ENCODE measurements at places on chromosomes 7 and 10.

GRCh38 chr10:130044067-130045061 lies 66.3 kb downstream of the C10orf143 start:
- no peak for DNase-seq

- no peak for DNase-seq
Observed at GRCh38 chr10:484925-485661, 204.4 kb downstream of the DIP2C start.

DNA sequence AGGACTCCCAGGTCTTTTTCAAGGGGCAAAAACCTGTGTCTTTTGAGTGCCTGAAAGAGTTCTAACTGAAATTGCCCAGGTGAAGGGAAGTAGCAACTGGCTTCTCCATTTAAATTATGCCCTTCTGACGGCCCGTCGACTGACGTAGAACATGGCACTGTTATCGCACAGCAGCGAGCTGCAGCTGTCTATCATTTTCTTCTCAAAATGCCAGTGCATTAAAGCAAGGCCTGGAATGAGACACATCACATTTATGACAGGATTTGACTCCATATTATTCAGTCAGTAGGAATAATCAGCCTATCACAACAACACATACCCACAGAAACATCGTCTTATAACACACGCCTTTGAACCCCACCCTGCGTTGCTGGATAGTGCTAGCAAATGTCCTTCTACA lies 69.7 kb downstream of the CELF2 start:
- no peak for DNase-seq

DNA sequence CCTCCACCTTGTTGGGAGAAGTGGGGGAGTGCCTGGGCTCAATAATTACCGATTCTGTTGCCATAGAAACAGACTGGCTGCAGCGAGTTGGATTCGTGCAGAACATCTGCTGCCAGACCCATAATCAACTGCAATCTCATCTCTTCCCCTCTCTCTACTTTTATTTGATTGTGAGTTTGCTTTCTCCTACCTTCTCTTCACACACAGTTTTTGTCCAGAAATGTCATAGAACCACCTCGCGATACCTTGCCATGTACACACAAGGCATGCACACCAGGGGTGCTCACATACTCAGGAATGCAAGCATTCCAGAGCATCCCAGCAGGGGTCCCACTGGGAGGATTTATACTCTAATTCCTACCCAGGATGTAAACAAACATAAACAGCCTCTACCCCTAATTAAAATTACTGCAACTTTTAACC lies 262.2 kb upstream of the AOAH start:
- DNase-seq: peak; percentile 44

GRCh38 chr10:129288999-129289584 lies 177.9 kb upstream of the MGMT start:
- no peak for DNase-seq

DNA sequence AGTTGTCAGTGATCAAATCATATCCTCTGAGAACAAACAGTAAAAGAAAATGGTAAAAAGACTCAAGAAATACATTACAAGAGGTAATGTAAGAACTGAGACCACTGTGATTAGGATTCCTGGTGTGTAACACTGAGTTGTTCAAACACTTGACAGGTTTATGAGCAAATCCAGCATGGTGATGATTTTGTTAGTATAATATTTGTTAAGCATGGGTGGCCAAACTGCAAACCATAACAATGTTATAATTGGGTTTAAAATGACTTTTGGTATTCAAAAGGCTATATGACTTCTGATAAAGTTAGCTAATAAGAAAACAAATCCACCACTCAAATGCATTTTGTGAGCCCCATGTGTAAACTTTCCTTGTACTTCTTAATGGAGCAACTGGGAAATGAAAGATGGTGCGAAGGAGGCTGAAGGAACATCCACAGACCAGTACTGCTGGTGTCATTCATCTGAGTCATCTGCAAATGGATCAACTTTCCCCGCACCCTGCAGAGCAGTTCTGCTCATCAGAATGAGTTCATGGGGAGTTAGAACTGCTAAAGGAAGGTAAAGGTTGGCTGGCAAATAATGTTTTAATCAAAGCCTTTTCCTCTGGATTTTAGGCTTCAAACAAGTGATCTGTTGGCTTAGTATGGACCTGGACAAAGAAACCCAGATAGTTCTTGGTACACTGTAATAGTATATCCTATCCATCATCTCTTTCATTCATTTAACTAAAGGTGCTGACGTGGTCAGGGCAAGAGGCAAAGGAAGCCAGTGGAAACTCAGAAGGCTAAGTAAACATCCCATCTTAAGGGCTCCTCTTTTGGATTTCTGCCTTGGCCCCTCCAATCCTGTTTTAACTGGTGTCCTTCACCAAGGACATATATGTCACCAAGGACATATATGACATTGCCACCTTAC lies 45.0 kb downstream of the AFAP1L2 start:
- DNase-seq: no peak

DNA sequence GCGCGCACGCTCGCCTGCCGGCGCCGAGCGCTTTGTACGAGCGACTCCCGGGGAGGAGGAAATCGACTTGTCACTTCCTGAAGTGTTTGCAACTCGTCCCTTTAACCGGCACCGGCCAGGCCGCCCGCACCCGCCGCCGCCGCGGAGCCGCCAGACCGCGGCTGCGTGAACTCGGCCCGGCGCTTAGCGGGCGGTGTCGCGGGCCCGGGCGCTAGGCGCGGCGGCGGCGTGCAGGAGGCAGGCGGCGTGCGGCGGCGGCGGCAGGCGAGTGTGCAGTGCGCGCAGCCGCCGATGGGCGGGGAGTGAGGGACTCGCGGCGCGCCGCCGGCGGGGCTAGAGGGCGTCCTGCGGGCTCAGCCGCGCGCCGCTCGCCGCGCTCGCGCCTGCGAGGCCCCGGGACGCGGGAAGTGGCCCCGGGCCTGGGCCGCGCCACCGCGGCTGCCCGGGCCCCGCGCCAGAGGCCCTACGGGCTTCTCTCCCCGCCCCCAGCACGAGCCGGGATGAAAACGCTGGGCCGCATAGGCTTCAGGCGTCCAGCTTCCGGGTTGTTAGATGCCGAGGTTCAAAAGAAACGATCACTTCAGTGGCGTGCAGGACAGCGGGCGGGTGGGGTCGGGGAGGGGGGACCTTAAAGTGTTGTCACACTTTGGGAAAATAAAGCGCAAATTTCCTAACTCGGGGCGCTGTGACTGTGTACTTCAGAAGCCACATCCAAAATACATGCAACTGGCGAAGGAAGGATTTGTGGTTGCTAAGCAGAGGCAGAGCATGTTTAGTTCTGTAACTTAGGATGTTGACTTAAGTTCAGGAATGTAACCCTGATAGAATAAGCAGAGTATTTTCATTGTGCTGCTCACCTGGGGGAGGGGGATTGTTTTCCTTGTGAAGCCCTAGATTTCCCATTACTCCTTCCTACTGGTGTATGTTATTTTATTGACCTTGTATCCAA lies at the start of gene FAM53B:
Gene FAM53B, minus strand, starts transcription at position 277 of the 949 bp plus-strand sequence. CDS start 37,665 bp downstream, outside the sequence.
- DNase-seq: no peak

GRCh38 chr7:42029405-42029804 lies 207.6 kb downstream of the GLI3 start:
- DNase-seq: no peak

GRCh38 chr7:20778063-20778721 lies 8.5 kb downstream of the SP8 start:
- no peak for DNase-seq

DNA sequence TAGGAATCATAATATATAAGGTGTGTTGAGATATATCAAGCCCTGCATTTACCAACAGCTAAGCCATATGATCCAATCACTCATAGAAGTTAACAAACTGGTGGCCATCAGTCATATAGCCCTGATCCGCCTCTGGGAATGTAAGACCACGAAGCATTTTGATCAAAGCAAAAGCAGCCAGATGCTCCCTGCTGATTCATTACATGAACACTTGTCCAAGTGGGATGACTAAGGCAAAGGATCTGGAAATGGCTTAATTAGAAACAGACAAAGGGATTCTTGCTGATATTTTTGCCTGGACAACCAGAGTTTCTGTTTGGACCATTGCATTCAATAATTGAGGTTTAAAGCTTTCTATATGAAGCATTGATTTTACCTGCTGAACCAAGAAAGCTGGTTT lies 535.5 kb downstream of the GPAM start:
- DNase-seq: no peak

DNA sequence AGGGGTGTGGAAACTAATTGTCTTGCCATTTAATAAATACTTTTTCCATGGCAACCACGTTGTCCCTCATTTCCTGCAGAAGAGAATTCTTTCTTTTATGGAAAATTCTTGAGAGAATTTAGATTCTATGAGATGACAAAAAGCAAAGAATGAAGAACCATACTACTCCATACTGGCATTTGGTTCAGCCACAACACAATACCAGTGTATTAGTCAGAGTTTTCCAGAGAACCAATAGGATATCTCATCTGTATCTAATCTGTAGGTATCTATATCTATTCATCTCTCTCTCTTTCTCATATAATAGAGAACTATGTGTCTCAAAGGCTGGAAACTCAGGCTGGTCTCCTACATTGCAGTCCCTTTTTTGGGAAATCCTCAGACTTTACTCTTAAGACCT lies 44.6 kb upstream of the NAMPT start:
- DNase-seq: no peak

DNA sequence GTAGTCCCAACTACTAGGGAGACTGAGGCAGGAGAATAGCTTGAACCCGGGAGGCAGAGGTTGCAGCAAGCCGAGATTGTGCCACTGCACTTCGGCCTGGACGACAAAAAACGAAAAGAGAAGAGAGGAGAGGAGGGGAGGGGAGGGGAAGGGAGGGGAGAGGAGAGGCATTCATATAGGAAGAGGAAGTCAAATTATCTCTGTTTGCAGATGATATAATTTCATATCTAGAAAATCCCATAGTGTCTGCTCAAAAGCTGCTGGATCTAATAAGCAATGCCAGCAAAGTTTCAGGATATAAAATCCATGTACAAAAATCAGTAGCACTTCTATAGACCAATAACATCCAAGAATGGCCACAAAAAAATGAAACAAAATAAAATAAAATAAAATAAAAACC lies 120.3 kb downstream of the LMBR1 start:
- no peak for DNase-seq

- no peak for DNase-seq
Observed at GRCh38 chr10:68560943-68561864, 1.1 kb downstream of the TET1 start.

- DNase-seq: no peak
Observed at GRCh38 chr7:75938921-75939320, 24.0 kb downstream of the POR start.

- DNase-seq: no peak
Observed at GRCh38 chr10:123009105-123009820, 457 bp downstream of the ACADSB start.

- no peak for DNase-seq
Observed at GRCh38 chr10:79476645-79477044, 31.2 kb upstream of the ZCCHC24 start.

DNA sequence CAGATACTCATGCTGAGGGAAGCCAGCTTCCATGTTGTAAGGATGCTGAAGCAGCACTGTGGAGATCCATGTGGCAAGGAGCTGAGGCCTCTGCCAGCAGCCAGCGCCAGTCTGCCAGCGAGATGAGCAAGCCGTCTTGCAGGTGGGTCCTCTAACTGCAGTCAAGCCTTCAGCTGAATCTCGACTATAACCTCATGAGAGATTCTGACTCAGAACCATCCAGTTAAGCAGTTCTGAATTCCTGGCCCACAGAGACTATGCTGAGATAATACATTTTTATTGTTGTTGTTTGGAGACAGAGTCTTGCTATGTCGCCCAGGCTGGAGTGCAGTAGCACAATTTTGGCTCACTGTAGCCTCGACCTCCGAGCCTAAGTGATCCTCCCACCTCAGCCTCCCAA lies 105.6 kb downstream of the SH3PXD2A start:
- no peak for DNase-seq

DNA sequence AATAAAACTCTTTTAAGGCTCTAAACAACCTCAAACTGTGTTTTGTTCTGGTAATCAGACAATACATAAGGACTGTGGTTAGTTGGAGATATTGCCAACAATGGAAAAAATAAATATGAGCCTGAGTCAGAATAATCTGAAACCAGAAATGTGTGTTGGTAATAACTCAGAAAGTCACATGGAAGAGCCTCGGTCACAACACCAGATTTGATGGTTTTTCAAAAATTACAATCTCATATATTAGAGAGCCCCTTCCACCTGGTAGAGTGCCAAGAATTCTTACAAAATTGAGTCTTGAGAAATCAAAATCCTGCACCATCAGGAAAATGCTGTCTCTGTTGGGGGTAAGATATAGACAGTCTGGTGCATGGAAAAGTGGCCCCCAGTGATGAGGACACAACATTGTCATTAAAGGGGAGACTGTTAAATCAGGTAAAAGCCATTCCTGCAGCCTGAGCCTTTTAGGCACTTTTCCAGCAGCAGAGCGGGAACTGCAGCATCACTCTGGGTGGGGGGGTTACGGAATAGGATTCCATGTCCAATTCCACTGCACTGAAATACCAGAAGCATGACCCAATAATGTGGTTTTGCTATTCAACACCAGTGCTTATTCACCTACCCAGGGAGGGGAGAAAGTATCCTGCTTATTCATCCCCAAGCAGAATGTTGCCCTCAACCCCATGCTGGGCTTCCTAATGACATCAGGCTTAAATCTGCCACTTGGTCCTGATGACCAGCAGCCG lies 9.5 kb upstream of the ADAM12 start:
- DNase-seq: no peak

- DNase-seq: no peak
Observed at GRCh38 chr10:541750-542371, 147.6 kb downstream of the DIP2C start.

DNA sequence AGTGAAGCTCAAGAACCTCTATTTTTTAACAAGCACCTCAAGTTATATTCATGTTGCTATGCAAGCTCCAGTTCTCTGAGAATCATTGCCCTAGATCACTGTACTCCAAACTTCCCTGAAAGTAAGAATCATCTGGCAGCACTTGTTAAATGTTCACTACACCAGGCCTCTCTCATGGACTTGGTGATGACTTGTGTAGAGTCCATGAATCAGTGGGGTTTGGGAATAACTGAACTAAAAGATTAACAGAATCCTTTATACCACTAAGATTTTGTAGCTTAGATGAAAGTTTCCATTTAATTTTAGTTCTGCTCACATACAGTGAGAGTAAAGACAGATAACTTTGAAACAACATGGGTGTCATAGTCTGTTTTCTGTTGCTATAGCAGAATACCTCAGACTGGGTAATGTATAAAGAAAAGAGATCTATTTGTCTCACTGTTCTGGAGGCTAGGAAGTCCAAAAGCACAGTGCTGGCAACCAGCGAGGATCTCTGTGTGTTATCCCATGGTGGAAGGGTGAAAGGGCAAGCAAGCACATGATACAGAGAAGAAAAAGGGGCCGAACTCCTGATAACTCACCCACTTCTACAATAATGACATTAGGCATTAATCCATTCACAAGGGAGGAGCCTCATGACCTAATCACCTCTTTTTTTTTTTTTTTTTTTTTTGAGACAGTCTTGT lies 27.9 kb upstream of the AOAH start:
- DNase-seq: no peak

DNA sequence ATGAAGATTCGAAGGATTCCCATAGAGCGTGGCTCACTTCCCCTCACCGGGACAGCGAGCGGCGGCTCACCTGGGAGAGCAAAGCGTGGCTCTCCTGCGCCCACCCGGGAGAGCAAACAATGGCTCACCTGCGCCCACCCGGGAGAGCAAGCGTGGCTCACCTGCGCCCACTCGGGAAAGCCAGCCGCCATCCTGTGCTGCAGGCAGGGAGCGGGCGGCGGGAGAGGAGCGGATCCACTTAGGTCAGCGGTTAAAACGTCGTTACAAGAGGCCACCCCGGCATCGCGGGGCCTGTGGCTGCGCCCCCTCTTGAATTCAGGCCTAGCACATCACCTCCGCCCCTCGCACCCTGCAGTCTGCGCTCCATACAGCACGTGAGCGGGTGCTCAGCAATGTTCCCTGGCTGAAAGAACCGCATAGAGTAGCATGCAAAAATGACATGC lies 461 bp upstream of the FIGNL1 start:
- no peak for DNase-seq

- no peak for DNase-seq
Observed at GRCh38 chr10:51462076-51462779, 237.2 kb downstream of the CSTF2T start.
